ENCODE measurements at places on chromosomes 1 and 21.

- DNase-seq = no peak
Measured at GRCh38 chr1:25583519-25584370, 32.8 kb upstream of the MAN1C1 start.

DNA sequence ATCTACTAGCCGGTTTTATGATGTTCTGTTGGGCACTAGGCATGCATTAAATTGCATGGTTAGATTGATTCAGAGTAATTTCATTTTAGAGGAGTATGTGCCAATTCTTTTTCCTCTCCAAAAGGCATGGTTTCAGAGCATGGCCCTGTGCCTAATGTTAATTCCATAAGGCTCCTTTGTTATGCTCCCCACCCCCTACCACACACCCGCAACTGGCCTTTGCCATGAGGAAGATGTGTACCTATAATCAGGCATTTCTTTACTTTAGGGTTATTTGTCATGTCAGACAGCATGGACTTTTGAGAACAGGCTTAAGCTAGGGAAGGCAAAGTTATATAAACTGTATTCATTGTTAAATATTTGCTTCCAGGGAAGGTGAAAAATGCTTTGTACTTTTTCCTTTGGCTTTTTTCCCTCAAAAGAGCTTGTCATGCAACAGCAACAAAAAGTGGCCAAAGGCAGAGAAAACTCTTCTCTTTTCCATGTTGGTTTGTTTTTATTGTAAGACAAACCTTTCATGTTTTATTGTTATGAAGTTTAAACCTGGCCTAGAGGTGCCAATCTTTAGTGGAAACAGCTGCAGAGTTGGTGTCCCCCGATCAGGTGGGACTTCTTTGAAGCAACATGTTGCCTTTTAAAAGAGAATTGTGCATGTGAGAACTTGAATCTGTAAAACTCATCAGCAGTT, 24.3 kb upstream of the NBL1 start:
- peak; percentile 23 for DNase-seq

- DNase-seq = no peak
Measured at GRCh38 chr1:2318314-2319278, 72.8 kb downstream of the MORN1 start.

GRCh38 chr1:92916899-92917298, 44.4 kb downstream of the DIPK1A start:
- DNase-seq = no peak

- no peak for DNase-seq
Measured at GRCh38 chr21:34204481-34205439, 131.4 kb downstream of the MRPS6 start.

DNA sequence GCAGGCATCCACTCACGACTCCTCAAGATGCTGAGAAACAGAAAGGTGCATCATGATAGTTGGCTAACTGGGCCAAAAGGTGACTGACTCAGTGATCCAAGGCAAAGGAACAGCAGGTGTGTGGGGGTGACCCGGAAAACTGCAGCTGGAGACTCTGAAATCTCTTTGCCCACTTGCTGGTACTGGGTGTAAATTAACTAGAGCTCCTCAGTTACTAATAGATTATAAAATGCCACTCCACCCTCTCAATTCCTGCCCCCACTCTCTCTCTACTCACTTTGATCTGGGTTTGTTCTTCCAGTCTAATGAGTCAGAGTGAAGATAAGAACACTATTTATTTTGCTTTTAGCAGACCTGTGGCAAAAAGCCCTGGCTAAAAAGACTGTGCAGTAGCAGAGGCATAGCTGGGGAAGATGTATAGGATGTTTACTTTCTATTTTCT, 7.2 kb upstream of the PIGC start:
- DNase-seq = no peak

GRCh38 chr1:154801234-154802011, 68.7 kb downstream of the KCNN3 start:
- no peak for DNase-seq

- DNase-seq = no peak
Measured at GRCh38 chr1:86972262-86972661, 57.8 kb downstream of the HS2ST1 start.

DNA sequence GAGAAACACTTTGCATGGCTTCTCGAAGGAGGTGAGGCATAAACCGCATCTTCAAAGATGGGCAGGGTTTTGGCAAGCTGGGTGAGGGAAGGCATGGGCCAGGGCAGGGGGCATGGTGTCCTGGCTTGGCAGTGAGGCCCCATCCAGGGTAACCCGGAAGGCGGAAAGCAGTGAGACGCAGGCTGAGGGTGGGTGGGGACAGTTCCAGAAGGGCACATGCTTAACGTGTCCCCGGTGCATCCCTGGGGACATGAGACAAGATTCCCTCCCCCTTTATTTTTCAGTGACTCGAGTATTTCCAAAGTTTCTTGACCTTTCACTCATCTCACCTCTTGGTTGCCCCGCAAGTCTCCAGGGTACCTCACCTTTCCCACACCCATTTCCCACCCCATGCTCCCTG, 122.8 kb upstream of the SLC25A33 start:
- no peak for DNase-seq

- DNase-seq = no peak
Measured at GRCh38 chr1:81484284-81484683, 316.4 kb upstream of the ADGRL2 start.

DNA sequence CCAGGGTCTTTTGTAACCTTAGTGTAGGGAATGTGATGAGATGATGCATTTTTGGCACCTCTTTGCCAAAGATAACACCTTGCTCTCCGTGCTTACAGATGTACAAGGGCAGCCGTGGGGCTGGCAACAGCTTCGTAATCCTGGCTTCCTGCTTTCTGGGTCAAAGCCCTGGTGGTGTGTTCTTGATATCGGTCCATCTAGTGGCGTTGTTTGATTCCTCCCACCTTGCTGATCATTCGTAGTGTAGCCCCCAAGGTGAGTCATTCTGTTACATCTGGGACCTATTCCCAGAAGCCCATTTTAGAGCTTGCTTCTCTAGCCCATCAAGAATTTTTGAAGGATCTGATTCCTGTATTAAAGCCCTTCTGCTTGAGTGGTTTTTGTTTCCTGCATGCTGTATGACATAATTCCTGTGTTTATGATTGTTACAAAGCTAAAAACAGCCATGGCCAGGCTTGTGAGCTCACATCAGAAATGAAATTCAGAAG, 7.0 kb upstream of the CCT8 start:
- no peak for DNase-seq

DNA sequence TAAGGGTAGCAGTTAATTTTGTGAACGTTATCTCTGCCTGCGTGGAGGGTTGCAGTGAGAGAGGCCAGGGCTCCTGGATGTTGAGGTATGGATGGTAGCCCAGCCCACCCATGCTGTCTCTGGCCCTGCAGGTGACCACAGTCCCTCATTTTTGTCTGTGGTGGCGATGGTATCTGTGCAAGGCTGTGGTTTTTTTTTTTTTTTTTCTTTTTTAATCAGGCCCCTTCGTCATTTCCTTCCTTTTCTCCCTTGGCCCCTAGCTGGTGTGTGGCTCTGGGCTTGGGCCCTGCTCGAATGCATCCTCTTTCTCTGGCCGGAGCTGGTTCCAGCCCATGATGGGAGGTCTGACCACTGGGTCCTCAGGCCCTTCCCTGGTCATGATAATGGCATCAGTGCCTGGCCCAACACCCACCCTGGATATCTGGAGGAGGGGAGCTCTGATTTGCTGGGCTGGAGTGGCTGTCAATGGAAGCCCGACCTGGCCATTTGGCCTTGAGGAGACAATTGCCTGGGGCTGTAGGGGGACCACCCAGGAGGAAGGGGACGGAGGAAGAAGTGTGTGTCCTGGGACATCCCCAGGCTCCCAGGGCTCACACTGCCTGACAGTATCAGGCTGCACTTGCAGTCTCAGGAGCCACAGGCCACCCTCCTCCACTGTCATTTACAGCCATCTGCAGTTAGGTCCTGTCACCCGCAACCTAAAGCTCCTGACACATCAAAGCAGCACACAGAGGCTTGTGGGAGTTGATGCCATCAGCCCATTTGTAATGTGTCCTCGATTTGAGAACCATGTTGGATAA, 8.1 kb upstream of the RNF187 start:
- no peak for DNase-seq

DNA sequence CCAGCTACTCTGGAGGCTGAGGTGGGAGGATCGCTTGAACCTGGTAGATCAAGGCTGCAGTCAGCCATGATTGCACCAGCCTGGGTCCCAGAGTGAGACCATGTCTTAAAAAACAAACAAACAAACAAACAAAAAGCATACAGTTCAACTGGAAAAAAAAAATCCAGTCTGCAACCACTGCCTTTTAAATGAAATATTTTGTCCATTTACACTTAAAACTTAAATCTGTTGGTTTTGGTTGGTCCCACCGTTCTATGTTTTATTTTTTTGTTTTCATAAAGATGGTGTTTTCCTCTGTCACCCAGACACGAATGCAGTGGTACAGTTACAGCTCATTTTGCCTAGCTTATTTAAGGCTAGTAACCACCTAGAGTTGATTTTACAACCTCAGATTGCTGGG, 9.8 kb downstream of the FALEC start:
- DNase-seq = no peak

- DNase-seq = no peak
Measured at GRCh38 chr1:162498496-162498810, 835 bp downstream of the UHMK1 start.

GRCh38 chr1:6954591-6954990, 169.3 kb downstream of the CAMTA1 start:
- DNase-seq = no peak

GRCh38 chr21:37164742-37165141, 91.7 kb downstream of the TTC3 start:
- no peak for DNase-seq

DNA sequence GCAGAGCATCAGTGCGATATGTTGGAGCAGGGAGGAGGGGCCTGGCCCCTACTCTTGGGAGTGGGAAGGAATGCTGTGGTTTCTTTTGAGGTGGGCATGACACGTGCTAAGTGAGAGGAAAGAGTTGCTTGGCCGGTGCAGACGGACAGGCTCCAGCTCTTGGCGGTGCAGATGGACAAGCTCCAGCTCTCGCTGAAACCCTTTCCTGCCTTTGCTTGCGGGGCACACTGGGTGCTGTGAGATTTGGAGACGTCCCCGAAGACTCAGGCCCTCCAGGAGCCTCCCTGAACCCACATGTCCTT, 15.9 kb downstream of the PDXK start:
- DNase-seq = no peak

DNA sequence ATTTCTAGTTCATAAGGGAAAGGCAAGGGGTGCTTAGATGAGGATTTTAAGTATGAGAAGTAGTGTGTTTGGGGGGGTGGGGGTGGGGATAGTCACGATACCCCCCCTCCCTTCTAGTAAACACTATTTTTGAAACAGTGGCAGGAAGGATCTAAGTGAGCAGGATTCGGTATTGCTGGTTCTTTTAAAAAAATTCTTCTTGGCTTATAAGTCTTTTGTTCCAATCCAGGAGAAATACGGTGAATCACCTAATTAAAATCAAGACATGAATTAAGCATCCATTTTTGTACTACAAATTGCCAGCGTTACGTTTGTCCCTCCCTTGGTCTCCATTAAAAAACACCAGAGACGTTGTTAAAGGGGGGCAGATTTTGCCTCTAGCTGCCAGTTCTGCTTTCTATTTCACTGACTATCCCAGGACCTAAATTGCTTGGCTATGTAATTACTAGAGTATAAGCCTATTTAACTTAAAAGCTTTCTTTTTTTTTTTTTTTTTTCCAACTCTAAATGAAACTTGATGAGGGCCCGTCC, 911 bp downstream of the LMO4 start:
- DNase-seq = no peak

DNA sequence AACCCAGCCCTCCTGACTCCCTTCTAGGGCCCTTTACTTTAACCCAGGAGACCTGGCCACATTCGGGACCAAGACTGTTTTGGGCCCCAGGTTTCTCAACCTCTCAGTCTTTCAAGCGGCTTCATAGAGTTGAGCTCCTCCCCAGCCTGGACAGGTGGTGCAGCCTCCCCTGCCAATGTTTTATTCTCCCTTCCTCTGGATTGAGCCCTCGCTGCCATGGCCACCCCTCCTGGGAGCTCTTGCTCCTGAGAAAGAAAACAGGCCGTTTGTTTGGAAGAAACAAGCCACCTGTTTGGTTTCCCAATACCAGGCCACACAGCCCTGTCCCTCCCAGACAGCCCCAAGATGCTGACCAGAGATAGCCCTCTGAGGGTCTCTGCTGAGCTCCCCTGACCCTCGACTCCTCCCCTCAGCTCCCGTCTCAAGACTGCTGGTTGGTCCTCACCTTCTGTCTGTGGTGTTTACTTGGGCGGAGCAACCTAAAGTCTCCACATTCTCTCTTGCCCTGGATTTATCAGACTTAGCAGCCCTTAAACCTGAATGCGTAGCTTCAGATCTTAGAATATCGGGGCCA, 3.3 kb downstream of the TMEM51 start:
- no peak for DNase-seq

DNA sequence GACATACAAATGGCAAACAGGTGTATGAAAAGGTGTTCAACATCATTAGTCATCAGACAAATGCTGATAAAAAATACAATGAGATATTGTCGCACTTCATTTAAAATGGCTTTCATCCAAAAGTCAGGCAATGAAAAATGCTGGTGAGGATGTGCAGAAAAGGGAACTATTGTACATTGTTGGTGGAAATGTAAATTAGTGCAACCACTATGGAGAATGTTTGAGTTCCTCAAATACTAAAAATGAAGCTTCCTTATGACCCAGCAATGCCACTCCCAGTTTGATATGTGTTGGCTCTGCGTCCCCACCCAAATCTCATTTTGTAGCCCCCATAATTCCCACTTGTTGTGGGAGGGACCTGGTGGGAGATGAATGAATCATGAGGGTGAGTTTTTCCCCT, 309.7 kb upstream of the ZRANB2 start:
- DNase-seq = no peak

- no peak for DNase-seq
Measured at GRCh38 chr1:15346346-15347030, 63.2 kb upstream of the EFHD2 start.

GRCh38 chr1:51518033-51518585, 957 bp downstream of the EPS15 start:
- peak; percentile 71 for DNase-seq

DNA sequence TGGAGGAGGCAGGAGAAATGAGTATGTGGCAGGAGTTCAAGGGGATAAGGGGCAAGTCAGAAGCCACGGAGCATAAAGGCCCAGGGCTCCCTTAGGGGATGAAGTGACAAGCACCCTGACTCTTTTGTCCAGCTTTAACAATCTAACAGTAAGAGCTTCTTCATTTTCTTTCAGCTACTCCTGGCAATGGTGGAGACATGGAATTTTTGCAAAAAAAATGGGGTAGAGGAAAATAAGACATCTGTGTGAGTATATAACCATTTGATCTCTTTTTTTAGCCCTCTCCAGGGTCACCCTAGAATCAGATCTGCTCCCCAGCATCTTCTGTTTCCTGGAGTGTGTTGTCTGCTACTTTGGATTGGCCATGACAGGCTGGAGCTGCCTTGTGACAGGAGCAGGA, 47.1 kb downstream of the ZNF697 start:
- no peak for DNase-seq

GRCh38 chr1:196400478-196401451, 207.5 kb downstream of the KCNT2 start:
- DNase-seq = peak; percentile 3

GRCh38 chr1:241325456-241325855, 31.5 kb downstream of the RGS7 start:
- no peak for DNase-seq

Measured in HuH-7 (cell line).